ENCODE measurements at places on chromosomes 6 and 20.

- no peak for DNase-seq
Observed at GRCh38 chr6:82205930-82206392, 41.6 kb downstream of the IBTK start.

DNA sequence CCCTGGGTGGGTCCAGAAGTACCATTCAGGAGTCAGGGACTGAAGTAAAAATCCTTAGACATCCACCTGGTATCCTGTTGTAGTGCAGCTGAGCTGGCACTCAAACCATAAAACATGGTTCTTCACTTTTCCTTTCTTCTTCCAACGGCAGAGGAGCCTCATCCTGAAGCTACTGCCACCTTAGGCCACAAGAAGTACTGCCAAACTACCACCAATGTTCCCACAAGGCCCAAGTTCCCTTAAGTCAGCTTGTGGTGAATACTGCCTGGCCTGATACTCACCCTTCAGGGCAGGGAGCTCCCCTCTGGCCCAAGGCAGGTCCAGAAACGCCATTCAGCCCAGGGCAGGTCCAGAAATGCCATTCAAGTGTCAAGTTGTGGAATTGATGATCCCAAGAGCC is 1053.4 kb upstream of the CITED2 start:
- no peak for DNase-seq

- DNase-seq, result no peak
Observed at GRCh38 chr6:165959627-165960026, 208.0 kb downstream of the TBXT start.

GRCh38 chr6:123619156-123619555 is 17.6 kb downstream of the TRDN start:
- DNase-seq, result no peak

DNA sequence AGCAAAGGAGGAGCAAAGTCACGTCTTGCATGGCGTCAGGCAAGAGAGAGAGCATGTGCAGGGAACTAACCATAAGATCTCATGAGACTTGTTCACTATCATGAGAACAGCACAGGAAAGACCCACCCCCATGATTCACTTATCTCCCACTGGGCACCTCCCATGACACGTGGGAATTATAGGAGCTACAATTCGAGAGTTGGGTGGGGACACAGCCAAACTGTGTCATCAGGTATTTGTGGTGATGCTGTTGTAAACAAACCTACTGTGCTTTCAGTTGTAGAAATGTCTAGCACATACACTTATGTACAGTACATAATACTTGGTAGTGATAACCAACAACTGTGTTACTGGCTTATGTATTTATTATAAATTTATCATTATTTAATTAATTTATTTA is 128.3 kb downstream of the UTRN start:
- no peak for DNase-seq

DNA sequence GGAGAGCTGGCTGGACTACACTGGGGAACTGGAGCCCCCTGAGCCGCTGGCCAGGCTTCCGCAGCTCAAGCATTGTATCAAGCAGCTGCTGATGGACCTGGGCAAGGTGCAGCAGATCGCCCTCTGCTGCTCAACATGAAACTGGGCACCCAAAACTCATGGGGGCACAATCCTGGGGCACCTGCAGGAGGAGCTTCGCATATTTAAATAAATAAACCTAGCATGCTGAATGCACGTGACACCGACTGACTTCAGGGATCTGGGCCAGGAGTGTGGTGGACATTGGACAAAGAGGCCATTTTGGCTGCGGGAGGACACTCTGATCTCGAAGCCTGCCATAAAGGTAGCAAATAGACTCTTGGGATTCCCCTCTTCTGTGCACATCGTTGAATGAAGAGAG is 6.8 kb downstream of the SCAND1 start:
- no peak for DNase-seq

DNA sequence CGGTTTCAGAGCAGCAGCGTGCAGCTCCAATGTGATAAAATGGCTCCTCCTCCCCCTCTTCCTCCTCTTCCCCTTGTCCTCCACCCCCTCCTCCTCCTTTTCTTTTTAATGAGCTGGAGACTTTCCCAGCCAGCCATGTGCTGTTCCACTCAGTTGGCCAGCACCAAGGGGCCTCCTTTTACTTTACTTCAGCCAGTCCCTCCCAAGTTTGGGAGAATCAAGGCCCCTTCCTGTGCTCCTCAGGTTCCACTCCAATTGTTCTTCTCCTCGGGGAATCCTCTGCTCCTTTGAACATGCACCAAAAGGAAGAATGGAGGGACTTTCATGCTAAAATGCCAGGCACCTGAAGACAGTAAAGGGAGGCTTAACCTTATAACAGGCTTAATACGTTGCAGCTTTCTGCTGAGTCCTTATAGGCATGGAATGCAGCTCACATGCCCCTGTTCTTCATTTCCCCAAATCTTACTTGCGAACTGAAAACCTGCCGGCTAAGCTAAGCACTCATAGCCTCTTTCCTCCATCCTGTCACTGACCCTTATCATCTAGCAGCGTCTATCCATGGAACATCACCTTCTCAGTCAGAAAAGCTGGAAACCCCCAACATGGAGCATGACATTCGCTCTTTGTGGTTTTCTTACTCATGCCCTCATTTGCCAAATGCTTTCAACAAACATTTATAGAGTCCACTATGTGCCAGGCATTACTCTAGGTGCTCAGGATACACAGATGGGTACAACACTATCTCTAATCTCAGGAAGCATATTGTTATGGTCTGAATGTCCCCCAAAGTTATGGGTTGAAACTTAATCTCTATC is 170.6 kb downstream of the PHACTR1 start:
- DNase-seq, result no peak

DNA sequence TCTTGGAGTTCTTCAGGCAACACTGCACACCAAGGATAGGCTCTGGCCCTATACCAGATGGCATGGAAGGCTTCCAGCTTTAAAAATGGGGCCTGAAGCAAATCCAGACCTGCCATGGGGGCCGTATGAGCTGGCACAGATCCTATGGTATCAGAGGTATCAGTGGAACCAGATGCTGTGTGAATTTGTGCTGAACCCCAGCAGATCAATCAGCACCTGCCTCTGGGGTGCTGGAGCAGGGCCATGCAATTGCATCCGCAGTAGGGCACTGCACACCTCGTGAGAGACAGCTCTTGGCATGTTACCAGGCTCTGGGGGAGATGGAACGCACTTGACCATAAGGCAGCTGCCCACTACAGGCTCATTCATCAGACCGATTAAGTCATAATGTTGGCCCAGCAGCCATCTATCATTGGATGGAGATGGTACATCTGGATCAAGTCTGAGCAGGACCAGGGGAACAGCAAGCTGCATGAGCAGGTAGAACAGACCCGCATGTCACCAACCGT is 221.5 kb downstream of the MYLK4 start:
- DNase-seq, result peak; percentile 86

- DNase-seq, result no peak
Observed at GRCh38 chr6:3125815-3126214, 7.3 kb downstream of the BPHL start.

GRCh38 chr20:48090784-48091183 is 305.5 kb upstream of the SULF2 start:
- DNase-seq, result no peak

- DNase-seq, result no peak
Observed at GRCh38 chr20:3710703-3711483, 1.5 kb downstream of the SIGLEC1 start.

DNA sequence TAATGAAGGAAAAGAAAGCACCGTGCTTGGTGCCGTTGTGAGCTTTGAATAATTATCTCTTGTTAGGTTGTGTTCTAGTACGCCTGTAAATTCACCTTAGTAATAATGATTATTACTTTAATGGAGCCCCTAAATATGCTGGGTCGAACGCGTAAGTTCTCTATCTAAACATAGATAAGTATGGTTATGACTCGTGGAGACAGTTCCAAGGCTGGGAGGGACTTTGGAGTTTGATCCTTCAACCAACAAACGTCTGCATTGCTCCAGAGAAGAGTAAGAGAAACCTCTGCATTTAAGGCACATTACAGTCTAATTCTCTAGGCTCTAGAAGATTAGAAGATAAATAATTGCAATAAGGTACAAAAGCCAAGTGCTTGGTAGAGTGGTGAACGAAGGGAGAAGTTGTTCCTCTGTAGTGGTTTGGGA is 514 bp downstream of the ACOT13 start:
- DNase-seq, result no peak

DNA sequence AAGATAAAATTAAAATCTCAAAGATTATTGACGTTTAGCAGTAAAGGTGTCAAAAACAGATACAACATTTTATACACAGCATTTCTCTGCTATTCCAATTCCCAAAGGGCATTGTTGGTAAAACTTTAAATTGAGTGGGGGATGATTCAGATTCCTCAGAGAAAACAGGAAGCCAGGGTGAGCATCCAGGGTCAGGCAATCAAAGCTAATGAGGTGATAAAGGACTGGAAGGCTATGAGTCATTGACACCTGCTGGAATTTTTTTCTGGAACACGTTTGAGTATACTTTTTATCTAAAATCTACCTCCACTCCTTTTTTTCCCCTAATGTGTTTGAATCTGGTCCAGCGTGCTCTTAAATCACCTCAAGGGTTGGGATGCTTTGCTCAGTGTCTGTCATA is 52.2 kb downstream of the FKBP1C start:
- DNase-seq, result no peak

GRCh38 chr20:48459722-48460395 is 367.9 kb downstream of the PREX1 start:
- DNase-seq, result no peak

- DNase-seq, result no peak
Observed at GRCh38 chr20:13554706-13555105, 84.0 kb downstream of the TASP1 start.

GRCh38 chr6:73028893-73029450 is 196.3 kb downstream of the KHDC1L start:
- no peak for DNase-seq

GRCh38 chr6:145669627-145670034 is 65.7 kb downstream of the EPM2A start:
- DNase-seq, result no peak

DNA sequence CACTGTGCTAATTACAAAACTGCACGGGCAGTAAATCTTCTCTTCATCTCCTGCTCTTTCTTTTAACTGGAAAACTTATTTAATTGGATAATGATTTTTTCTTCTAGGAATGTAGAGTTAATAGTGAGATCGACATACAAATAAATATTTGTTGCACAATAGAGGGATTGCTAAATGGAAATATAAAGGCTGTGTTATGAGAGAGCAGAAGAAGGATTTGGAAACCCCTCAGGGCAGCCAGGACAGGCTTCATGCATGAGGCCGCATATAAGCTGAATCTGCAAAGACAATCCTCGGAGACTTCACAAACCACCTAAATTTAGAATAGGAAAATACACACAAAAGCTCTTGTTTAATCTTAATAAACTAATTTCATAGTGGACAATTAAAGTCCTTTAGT is 2.9 kb upstream of the TAAR1 start:
- no peak for DNase-seq

GRCh38 chr6:138487102-138487604 is 12.1 kb downstream of the NHSL1 start:
- no peak for DNase-seq

DNA sequence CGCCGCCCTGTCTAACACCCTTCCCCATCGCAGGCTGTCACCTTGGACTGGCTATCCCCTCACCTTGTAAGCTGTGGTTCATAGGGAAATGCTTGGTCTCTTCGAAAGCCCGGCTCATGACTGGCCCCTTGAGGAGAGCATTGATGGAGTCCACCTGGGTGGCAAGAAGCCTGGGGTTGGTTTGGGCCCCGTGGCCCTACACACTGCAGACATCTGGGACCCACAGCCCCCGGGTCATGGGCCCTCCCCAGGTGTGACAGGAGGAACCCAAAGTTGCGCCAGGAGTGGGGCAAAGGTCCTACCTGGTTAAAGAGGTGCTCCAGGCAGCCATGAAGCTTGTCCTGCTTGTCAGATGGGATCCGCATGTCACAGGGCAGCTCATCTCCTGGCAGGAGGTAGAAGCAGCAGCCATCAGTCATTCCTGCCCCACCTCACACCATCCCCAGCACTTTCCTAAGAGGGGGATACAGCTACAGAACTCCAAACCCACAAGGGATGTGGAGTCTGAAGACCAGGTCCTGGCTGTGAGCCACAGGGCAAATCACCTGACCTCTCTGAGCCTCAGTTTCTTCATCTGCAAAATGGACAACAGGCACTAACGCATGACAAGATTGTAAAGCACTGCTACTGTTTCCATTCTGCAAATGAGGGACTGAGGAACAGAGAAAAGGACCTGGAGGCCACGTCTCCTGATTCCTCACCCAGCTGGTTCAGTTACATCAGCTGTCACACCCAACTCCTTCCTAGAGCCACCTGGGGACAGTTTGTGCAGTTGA is 185.5 kb downstream of the PREX1 start:
- no peak for DNase-seq

DNA sequence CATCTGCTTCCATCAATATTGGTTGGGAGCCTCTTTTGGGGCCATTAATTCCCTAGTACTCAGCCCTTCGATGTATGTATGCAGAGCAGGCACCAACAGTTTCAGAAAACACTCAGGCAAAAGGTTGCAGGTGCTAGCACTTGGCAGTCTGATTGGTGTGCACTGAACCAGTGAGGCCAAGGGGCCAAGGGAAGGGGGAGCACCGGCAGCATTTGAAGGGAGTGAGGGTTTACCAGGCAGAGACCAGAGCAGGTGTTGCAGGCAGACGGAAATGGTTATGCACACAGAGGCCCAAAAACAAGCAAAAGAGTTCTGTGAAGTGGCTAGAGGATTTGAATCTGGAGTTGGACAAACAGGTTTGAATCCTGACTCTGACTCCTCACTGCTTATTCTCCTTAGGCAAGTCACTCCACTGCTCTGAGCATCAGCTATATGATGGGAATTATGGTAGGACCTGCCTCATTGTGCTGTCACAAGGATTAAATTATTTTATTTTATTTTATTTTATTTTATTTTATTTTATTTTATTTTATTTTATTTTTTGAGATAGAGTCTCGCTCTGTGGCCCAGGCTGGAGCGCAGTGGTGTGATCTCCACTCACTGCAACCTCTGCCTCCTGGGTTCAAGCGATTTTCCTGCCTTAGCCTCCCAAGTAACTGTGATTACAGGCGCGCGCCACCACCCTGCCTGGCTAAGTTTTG is 58.1 kb upstream of the SHLD1 start:
- DNase-seq, result no peak

DNA sequence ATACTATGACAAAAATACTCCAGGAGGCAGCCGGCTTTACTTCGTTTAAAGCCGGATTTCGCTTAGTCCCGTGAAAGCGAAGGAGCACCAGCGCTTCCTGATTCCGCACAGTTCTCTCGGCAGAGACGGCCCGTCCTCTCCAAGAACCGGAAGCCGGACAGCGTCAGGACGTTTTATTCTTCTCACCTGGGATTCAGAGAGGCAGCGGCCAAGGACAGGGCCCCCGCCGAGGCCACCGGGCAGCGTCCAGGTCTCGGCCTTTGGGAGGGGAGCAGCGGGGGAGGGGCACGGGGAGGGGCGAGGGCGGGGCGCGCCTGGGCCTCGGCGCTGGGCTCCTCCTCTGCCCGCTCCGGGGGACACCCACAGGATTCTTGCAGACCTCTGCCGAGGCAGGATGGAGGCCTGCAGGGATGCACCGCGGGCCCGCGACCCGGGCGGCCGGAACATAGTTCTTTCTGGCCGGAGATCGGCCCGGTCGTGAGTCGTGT is 2.8 kb upstream of the DIDO1 start:
- DNase-seq, result no peak

All from DMS 273 treated with DMSO at 0.1 percent for 48 hours (cell line).